ENCODE measurements at places on chromosomes 3 and 15. TPM values are rescaled to one million over a fixed set of nuclear protein-coding genes. Genes with fewer than 3 reads are reported as not detected.

TIMP4 gene
- total RNA-seq = 9.2 TPM

CEMIP gene
- 9.3 TPM for total RNA-seq

DNAJC13 gene
- total RNA-seq = 46.3 TPM

SCN11A gene
- total RNA-seq = 0.57 TPM

DNA sequence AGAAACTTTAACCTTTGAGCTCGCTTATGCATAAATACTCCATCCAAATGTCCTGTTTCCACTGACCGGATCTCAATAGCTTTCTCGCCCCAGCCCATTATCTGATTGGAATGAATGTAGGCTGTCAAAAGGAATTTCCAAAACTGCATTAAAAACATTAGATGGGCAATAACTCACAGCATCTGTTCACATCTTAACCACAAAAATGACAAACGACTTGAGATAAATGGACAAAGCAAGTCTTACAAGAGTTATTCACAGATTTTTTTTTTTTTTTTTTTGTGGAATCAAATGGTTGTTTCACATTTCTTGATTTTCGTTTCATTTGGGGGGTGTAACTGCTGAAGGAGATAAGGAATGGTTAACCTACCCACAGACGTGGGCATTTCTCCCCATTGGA is 39.7 kb upstream of the SLC2A2 start:
- no peak for DNase-seq

DNA sequence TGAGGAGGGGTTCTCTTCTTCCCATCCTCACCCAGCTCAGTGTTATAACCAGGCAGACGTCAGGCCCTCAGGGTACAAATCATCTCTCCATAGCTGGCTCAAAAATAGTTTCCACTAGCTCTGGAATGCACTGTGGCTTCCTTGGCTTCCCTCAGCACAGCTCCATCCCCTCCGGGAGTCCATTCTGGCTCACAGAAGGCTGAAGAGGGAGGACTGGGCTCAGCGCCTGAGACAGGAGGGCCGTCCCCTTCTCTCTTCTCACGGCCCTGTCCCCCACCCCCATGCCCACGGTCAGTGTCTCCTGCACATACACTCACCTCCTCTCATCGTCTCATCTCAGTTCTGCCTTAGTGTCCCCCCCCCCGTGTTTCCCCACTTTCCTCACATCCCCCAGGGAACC is 50.1 kb downstream of the UMPS start:
- no peak for DNase-seq

DNA sequence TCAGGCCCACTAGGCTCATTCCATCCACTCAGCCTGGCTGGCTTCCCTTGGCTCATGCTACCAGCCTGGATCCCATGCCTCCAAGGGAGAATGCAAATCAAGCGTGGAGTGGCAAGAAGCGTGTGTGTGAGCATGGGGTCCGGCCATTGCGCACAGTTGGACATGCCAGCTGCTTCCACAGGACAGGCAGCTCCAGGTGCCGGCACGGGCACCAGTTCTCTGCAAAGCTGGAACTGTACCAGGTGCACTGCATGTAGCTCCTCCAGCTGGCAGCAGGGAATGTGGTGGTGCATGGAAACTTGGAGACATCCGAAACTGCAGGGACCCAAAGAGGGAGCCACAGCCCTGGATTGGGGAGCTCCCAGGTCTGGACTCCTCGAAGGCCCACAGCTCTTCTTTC is 449.8 kb downstream of the EPHA6 start:
- no peak for DNase-seq

DNA sequence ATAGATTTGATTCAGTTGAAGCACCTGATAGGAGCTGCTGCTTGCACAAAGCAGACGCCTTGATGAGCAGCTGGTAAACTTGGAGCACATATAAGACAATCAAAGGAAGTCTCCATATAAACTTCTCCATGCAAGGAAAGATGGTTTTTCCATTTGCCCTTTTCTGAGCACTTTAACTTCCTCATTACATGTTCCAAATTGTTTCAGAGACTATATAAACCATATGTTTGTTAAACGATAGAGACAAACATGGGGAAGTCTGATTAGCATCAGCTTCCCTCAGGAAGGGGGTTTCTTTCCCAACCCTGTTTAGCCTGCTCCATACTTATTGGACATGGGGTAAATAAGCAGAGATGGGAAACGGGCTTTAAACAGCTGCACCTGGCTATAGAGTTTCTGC is 88.0 kb downstream of the DHX36 start:
- DNase-seq = no peak

- no peak for DNase-seq
Observed at GRCh38 chr15:101209285-101209845, 42.5 kb downstream of the CHSY1 start.

DNA sequence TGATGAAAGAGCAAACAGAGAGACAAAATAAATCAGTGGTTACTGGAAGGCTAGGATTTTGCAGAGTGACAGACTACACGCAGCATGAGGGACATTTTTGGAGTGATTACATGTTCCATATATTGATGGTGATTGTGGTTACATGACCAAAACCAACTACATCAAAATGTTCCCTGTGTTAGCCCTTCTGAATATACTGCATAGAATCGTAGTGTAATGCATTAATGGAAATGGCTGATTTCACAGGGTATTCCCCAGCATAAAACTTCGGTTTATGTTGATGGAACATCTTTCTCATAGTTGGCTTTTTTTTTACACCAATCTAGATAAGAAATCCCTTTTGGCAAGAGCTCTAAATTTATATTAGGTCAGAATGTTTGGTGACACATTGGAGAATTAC is 191.3 kb upstream of the CMC1 start:
- no peak for DNase-seq

DNA sequence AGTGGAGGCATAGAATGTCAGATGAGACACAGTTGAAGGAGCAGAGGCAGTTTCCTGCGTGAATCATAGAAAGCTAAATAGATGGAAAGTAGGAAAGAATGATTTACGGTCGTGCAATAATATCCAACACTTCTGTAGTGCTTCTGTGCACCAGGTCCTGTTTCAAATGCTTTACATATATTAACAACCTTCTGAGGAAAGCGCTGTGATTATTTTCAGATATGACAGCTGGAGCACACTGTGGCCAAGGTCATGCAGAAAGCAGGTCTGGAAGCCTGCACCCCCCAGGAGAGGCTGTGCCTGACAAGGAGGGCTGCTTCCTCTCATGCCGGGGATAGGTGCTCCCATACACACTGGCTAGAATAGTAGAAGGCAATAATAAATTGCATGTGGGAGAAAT is 104.5 kb downstream of the CHRNA7 start:
- DNase-seq = no peak

DNA sequence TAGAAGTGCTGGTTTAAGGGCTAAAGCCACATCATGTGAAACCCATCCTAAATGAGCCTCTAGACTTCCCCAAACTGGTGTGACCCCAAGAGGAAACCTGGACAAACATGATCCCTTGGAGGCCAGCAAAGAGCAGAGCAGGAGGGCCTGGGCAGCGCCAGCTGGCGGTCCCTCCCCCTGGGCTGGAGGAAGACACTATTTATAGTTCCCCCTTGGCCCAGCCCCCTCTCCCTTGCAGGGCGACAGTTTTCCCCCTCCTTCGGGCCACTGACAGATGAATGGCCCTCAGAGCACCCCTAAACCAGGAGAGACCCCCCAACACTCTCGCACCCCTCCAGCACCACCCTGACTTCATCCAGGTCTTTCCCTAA is 2.9 kb downstream of the UCN2 start:
- DNase-seq = no peak

DNA sequence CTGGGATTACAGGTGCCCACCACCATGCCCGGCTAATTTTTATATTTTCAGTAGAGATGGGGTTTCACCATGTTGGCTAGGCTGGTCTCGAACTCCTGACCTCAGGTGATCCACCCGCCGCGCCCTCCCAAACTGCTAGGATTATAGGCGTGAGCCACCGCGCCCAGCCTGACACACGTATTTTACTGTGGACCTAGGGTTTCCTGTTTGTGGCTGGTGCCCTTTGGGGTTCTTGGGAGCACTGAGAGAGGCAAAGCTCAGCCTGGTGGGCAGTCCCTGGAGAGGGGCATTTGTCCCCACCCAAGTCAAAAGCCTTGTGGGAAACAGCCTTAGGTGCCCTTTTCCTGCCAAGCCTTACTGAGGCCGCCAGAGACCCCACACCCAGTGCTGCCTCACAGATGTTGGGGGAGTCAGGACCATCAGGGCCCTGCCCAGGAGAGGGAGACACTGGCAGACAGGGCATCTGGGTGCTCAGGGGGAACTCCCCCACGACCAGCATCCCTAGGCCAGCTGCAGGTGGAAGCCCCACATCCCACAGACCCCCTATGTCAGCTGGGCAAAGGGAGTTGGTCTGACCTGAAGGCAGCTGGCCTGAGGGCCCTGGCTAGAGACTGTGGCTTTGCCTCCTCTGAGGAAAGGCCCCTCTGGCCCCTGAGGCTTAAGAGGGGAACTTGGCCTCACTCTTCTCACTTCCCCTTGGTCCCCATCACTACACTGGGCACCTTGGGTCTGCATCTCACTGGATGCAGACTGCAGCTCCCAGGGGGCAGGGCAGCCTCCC is 35.1 kb downstream of the DNAH1 start:
- no peak for DNase-seq

- DNase-seq = peak; percentile 41
Observed at GRCh38 chr3:134249935-134250716, 533 bp downstream of the RYK start.

GRCh38 chr15:49471733-49472132 is 48.7 kb downstream of the FGF7 start:
- DNase-seq = no peak

Data from dorsolateral prefrontal cortex (tissue), 122 donors.